ENCODE measurements at places on chromosomes 7 and 10.

DNA sequence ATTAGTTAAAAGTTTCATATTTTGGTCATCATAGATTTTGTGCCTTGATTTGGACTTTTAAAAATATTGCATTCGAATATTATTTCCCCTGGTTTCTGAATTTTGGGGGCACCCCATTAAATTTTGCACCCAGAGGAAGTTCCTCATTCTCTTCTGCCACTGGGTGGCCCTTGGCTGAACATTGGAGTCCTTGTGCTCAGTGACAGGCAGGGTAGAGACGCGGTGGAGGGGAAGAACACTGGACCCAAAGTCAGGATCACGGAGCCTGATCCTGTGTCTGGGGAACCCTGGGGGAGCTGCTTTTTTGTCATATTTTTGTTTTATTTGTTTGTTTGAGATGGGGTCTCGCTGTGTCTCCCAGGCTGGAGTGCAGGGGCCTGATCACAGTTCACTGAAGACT lies 74.7 kb downstream of the MKI67 start:
- no peak for DNase-seq

- DNase-seq = no peak
Measured at GRCh38 chr7:132066761-132067171, 509.5 kb downstream of the PLXNA4 start.

DNA sequence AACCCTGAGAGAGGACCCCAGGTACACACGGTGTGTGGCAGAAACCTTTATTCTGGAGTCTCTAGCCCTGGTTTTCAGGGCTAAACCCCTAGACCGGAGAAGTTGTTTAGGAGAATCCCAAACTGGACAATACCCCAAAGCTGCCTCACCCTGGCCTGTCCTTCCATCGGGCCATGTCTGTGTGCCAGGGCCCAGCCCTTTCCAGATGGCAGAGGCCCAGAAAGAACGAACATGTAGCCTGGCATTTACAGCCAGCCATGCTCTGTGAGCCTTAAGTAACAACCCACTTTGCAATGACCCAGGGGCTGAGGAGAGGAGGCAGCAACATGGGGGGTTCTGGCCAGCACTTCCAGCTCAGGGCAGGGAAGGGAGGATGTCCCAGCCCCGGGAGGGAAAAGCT lies 142.1 kb downstream of the NEURL1 start:
- DNase-seq = no peak

DNA sequence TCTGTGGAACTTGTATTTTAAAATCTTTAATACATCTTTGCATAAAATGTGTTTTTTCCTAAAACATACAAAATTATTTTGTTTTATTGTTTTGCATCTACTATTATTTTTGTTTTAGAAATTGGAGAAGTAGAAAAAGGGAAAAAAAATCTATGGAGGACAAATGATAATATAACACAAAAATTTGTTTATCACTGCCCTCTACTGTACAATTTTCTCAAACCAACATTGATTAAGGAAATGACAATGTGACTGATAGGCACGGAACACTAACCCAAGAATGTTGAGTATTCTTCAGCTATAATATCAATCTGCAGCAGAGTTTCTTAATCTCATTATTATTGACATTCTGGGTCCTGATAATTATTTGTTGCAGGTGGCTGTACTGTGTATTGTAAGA lies 9.5 kb upstream of the ING3 start:
- DNase-seq = no peak

GRCh38 chr7:50962962-50963374 lies 180.3 kb upstream of the GRB10 start:
- no peak for DNase-seq

GRCh38 chr10:43969506-43969905 lies 320.8 kb upstream of the ZNF32 start:
- no peak for DNase-seq

DNA sequence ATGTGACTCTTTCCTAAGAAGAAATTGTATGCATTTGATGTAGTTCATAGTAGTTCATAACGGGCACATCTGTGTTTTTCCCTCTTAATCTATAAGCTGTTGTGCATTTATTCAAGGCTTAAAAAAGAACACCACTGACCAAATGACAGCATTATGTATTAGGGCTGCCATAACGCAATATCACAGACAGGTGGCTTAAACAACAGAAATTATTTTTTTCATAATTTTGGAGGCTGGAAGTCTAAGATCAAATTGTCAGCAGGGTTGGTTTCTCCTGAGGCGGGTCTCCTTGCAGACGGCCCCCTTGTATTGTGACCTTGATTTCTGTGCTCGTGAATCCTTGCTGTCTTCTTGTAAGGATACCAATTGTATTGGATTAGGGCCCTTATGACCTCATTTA lies 627 bp upstream of the SSMEM1 start:
- no peak for DNase-seq

DNA sequence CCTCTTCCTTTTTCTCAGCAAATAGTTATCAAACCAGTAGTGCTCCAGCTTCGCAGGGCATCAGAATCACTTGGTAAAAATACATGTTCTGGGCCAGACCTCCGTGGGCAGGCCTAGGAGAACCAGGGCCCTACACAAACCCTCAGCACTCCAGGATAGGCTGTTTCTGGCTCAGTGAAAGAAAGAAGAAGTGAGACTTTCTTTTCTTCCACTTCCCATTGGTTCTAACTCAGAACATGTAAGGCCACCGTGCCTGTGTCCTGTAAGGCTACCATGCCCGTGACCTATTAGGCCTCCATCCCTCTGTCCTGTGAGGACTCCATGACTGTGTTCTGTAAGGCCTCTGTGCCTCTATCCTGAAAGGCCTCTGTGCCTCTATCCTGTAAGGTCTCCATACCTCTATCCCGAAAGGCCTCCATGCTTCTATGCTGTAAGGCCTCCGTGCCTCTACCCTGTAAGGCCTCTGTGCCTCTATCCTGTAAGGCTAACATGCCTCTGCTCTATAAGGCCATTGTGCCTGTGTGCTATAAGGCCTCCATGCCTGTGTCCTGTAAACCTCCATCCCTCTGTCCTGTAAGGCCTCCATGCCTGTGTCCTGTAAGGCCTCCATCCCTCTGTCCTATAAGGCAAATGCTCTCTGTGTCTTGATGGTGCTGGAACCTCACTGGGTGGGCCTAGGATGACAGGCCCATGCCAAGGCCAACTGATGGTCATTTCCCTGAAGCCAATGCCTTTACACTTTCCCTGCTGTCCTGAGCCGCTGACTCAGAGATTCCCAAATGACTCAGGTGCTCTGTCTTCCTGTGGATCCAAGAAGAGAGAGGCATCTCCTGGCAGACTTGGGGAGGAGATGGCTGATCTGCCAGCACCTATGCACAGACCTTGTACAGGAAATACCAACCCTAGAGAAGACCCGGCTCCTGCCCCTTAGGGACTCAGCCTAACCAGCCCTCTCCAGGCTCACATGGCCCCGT lies 96.6 kb upstream of the CACUL1 start:
- no peak for DNase-seq

DNA sequence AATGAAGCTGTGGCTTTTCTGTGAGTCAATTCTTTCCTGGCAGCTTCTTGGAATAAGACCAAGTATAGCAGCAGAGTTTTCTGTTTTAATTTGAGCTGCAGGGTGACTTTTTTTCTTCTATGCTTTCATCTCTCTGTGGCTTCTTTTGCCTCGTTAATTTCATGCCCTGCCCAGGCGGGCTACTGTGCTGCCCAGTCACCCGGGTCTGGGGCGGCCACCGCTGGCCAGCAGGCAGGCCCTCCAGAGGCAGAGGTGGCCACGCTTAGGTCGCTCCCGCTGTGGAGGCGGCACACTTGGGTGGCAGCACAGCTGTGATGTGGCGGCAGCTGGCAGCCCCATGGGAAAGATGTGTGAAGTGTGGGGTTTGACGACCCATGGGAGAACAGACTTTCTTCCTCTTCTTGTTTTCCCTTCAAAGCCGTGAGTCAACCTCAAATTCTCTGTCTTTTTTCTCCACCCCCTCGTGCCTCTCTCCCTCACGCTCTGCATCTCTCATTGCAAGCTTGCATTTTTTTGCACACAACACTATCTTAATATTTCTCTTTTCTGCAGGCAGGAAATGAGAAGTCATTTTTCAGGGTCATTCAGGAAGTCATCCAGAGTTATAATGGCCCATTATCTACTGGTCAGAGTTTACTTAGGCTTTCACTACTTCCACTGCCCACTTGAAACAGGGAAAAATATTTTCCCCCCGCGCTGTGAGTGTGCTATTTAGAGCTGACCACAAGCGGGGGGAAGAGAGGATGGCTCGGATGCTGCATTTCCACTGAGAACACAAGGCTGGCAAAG lies 67.8 kb downstream of the EGFR start:
- no peak for DNase-seq

- no peak for DNase-seq
Measured at GRCh38 chr7:94095316-94096009, 91.3 kb upstream of the BET1 start.

GRCh38 chr10:60717852-60718251 lies 60.4 kb upstream of the CDK1 start:
- no peak for DNase-seq

GRCh38 chr10:24390746-24391145 lies 181.8 kb downstream of the KIAA1217 start:
- DNase-seq = no peak

DNA sequence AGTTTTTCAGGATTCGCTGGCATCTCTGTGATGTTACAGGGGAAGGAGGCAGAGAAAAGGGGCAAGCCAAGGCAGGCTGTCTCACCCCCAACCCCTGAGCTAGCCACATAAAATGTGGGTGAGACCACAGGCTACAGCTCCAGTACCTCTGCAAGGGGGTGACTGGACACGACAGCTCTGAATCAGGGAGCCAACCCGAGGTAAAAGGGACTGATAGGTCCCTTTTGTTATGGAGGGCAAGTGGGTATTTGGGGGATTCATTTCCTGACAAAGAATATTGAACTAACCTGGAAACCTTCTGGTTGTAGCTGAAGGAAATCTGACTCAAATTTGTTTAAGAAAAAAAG lies 67.2 kb downstream of the TACR2 start:
- no peak for DNase-seq

DNA sequence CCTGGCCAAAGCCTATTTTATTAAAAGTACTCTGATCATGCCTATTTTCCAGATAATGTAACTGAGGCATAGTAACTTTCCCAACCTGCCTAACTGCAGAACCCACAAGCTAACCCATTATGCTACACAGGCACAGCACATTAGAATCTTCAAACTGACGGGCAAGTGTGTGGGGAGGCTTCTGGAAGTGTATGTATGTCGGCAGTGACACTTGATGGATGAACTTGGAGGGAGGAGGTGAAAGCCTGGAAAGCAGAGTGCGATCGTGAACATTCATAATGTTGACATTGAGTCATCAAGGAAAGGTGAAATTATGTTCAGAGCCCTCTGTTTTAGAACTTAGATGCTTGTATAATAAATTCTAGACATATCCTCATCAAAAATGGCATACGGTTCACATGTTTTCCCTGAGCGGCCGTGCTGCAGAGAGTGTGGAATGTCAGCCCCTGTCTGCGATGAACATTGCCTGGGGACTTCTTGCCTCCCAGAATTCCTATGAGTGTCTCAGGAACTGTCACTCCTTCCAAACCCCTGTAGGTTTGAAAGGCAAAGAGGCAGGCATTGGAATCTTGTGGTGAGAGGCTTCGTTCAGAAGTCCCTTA lies 102.4 kb downstream of the SLIT1 start:
- no peak for DNase-seq

DNA sequence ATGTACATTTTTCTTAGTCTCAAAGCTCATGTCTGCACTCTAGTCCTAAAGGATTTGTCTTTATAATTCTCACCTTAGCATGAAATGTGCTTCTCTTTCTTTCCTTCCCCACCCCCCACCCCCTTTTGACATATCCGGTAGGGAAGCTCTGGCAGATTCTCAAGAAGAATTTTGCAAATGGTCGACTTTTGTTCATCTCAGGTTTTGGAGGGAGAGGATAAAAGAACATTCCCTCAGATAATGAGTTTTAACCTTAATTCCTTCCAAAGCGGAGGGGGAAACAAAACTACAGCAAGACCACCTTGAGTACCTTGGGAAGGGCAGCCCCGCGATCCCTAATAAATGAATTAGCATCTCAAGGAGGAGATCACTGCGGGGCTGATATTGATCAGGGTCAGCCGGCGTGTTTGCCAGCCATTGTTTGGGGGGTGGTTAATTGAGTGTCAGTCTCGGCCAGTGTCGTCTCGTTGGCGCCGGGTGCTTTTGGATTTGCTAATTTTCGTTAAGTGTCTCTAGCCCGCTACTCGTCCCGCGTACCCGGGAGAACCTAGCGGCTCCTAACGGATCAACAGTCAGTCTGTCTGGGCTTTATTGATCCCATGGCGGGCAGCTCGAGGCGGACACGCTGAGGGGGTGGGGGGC lies 874 bp upstream of the BAMBI start:
- no peak for DNase-seq

GRCh38 chr7:84637568-84638338 lies 443.2 kb upstream of the SEMA3A start:
- no peak for DNase-seq

Measured in stimulated activated CD4-positive, alpha-beta T cell treated with anti-CD3 and anti-CD28 coated beads, Interleukin-15, amount 100 ng/mL, for 1 hour (primary cell).